CD4-positive, alpha-beta T cell treated with Interleukin-17A for 1 hour (primary cell): ENCODE measurements at places on chromosomes 3 and 15.

GRCh38 chr3:123357275-123357674 is 91.6 kb downstream of the ADCY5 start:
- DNase-seq = no peak

DNA sequence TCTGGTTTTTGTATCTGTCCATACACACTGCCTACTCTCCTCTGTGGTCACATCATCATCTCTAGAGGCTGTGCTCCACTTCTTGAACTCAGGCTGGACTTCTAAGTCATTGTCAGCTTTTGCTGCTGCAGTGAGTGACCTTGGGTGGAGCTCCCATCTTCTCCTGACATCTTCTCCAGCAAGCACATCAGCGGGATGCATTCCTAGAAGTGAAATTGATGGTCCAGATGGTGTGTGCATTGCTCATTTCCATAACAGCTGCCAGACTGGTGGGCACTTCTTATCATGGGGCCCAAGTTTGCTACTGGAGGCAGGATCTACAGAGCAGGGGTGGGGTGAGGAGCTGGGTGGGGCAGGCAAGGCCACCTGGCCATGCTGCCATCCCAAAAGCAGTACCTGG is 109.9 kb downstream of the DNAJB8 start:
- no peak for DNase-seq

GRCh38 chr3:179450901-179451264 is 387 bp downstream of the GNB4 start:
- no peak for DNase-seq

DNA sequence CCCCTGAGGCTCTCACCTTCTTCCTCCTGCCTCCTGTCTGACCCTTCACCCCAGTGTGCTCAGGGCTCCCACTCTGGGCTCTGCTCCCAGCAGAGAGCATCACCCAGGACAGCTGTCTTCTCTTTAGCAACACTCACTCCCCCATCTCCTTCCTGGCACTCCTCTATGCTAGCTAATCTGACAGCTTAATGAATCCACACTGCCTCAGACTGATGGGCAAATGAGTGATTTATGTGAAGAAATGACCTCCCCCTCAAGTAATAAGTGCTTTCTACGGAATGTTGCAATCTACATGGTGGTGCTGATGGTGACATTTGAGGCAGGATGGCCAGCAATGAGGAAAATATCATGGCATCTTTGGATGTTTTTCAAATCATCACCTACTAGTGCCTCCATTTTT is 83.6 kb downstream of the LSM3 start:
- DNase-seq = no peak

DNA sequence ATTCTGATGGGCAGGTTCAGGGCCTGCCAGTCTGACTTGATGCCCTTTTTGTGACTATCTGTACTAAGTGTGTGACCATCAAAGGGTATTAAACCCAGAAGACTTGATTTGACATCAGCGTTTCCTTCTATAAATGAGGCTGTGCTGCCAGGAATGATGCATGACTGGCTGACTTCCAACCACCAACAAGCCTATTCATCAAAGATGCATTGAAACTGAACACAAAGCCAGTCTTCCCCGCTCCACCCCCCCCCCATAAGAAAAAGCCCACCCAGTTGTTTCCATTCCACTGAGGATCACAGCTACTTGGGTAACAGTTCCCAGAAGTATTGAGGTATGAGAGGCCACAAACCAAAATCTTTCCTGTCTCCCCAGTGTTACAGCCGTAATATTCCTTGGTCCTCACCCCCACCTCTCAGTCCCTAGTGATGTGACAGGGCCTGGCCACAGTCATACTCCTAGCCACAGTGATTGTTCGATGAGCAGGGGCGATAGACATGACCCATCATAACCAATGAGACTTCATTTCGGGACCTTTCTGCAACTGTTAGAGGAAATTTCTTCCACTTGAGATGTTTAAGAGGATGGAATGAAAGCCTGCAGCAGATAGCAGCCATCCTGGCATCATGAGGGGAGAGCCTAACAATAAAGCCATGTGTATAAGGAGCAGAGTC is 22.6 kb downstream of the SH3BP5 start:
- no peak for DNase-seq

GRCh38 chr3:30948426-30948825 is 54.0 kb upstream of the GADL1 start:
- DNase-seq = no peak

- no peak for DNase-seq
Measured at GRCh38 chr3:196323016-196323415, 5.0 kb upstream of the DYNLT2B start.
